ENCODE measurements at places on chromosomes 7 and 10.

DNA sequence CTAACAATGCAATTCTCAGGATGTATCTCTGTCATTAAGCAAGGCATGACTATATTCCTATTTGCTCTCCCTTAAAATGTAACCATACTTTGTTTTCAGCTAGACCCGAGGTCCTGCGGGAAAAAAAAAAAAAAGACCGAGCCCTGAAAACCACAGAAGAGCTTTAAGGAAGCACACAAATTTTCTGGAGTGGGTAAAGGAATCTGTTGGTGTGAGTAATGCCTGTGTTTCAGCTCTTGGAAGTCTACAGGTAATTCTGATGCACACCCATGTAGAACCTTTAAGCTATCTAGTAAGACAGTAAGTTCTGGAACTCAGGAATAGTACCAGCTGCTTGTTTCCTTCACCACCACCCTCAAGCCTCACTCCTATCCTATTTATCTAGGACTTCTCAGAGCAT, 351.1 kb downstream of the PARD3 start:
- no peak for DNase-seq

GRCh38 chr10:91759581-91759986, 38.6 kb upstream of the TNKS2 start:
- DNase-seq = no peak

DNA sequence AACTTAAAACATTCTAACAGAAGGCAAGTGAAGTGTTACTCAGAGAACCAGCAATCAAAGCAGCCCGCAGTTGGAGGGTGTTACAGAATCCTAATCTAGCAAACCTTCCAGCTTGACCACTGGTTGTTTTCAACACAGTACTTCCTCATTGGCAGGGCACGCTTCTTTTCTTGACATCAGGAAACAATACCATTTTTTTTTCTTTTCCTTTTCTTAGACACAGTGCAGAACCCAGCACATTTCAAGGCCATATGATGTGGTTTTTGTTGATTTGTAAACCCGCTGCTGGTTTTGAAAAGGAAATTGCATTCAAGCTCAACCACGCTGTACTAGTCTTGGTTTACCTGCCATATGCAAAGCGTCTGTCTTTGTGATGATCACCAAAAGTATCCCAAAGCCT, 33.4 kb downstream of the RHOBTB1 start:
- peak; percentile 3 for DNase-seq

DNA sequence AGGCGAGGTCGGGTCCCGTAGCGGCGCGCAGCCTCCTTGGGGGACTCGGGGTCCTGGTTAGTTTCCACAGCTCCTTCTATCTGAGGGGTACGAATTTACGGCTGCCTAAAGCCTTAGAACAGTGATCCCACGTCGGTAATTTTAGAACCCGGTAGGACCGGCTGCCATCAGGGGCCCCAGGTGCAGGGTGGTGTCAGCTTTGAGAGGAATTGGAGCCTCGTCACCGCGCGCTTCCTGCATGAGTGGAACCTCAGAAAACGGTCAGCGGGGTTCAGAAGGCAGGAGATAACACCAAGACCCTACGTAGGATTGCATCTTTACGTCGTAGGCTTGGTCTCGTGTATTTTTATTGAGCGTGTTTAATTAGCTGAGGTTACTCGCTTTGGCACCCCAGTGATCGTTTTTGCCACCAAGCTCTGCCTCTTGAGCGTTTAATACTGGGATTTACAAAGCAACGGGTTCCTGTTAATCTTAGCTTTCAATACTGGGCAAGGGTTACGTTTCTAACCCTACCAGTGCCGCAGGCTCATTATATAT, 443 bp downstream of the RNF32 start:
- no peak for DNase-seq

DNA sequence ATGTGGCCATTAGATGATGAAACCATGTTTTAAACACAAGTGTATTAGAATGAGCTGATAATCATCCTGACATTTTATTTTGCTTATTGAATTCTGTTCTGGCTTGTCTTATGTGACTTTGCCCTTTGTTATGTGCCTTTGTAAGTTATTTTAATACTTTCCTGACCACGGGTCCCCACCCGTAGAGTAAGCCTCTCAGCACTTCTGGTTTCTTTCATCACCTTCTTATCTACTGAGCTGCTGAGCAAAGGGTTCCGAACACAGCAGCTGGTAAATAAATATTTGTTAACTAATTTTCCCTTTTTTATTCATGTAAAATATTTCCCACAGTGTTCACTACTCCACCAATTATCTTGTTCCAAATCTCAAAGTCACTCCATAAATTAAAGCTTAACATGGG, 1115.3 kb downstream of the SORCS3 start:
- no peak for DNase-seq

DNA sequence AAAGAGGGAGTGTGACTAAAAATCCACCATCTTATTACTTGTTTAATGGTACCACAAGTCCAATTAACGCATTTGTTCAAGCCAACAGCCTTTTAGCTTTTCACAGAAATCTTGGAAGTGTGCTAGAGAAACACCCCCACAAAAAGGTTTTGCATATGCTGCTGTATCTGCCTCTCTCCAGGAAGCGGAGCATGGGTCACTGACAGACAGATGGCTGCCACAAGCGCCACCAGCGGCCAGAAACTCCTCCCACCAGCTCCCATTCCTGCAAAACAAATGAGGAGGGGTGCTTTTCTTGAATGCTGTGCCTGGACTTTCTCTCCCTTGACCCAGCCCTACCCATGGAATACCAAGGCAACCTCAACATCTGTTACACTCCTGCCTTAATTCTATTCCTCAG, 176.3 kb upstream of the LRGUK start:
- no peak for DNase-seq

- DNase-seq = no peak
These were observed 764.6 kb downstream of the PHTF2 start for GRCh38 chr7:78563191-78563590.

GRCh38 chr7:155380221-155380861, 77.6 kb upstream of the EN2 start:
- peak; percentile 24 for DNase-seq

DNA sequence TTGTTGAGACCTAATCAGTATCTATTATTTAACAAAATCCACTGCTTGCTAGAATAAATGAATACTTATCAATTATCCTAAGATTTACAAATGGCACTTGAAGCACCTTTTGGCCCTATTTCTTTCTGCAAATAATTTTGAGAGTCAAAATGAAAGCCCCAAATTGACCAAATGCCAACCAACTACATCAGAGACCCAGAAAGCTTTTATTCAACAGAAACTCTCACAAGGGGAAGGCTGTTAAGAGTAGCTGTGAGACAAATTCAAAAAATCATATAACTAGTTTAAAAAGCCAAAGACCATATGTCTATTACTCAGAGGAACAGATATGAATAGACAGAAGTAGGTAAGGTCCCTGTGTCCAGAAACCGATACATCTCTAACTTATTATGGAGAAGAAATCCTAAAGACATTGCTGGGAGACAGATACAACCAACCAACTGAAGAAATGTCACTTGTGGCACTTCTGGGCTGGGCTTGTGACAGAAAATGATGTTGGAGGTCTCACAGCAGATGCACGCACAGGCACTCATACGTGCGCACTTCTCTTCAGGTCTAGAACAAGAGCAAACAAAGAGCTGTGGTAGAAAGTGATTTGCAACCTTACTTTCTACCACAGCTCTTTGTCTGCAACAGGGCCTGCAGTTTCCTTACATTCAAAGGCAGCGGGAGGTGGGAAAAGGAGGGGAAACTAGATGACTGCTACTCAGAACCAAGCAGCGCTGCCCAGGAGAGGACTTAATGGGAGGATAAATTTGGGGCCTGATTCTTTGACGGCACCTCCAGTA, 58.6 kb upstream of the KCNIP2 start:
- DNase-seq = no peak
